ENCODE measurements at places on chromosomes 3 and 15.

GRCh38 chr15:35308802-35309201 is 223.7 kb upstream of the NANOGP8 start:
- DNase-seq = no peak

DNA sequence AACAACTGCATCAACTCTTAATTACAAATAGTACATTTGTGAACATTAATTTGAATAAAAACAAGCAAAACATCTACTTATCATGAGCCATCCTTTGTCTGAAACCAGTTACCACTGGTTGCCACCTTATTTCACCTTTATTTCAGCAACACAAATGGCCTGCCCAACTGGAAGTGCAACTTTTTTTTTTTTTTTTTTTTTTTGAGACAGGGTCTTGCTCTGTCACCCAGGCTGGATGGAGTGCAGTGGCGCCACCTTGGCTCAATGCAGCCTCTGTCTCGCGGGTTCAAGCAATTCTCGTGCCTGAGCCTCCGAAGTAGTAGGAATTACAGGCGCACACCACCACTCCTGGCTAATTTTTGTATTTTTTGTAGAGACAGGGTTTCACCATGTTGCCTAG is 13.1 kb downstream of the WDR82 start:
- DNase-seq = no peak

- DNase-seq = no peak
Observed at GRCh38 chr15:70799667-70800450, 36.5 kb upstream of the UACA start.

DNA sequence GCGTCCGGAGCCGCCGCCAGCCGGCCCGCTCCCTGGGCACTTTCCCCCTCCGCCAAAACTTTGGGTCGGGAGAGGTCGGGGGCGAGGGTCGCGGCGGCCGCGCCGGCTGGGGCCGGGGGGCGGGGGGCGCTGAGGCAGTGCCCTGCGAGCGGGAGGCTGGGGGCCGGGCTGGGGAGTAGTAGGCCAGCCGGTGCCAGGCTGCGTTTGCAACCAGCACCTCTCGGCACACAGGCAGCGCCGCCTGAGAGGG is 452 bp downstream of the BBX start:
- no peak for DNase-seq

- DNase-seq = peak; percentile 84
Observed at GRCh38 chr15:72319985-72320671, at the start of gene CELF6. CELF6 (minus strand) TSS chr15:72320157; CDS start chr15:72319874, 283 bp downstream.

- no peak for DNase-seq
Observed at GRCh38 chr3:139309061-139309591, 34.7 kb upstream of the MRPS22 start.

- peak; percentile 91 for DNase-seq
Observed at GRCh38 chr3:133927540-133928066, 31.9 kb upstream of the RAB6B start.

DNA sequence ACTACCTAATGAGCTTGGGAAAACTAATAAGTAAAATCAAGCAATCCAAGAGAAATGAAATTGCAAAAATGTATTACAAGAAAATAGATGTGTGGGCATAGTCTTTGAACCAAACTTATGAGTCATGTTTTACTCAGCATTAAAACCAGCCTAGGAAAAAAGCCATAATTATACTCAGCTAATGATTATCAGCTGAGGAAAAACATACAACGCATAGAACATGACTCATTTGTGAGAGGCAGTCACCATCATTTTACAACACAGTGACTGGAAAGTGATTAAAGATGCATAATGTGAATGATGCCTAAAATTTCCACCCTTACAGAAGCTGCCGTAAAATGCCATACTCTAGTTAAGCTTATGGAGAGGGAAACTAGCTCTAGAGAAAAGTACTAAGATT is 238.0 kb upstream of the EOMES start:
- DNase-seq = no peak

DNA sequence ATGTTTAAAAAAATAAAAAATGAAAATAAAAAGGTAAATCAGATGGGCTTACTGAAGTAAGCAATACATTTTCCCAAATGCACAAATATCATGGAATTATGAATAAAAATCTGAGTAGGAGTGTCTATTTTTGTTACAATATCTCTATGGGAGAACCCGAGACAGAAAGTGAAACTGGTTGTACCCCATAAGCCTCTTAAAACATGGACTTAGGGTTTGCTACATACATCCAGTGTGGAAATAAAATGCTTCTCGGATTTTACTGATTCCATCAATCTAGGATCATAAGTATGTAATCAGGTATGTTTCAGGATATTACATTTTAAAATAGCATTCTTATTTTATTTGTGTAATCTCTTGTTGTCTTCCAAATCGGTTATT is 177.8 kb upstream of the CDIN1 start:
- DNase-seq = no peak

GRCh38 chr3:147412261-147412916 is 3.2 kb downstream of the ZIC1 start:
- DNase-seq = no peak

GRCh38 chr15:34358367-34358766 is 8.6 kb downstream of the LPCAT4 start:
- DNase-seq = no peak

- DNase-seq = no peak
Observed at GRCh38 chr3:86961297-86961696, 29.7 kb downstream of the VGLL3 start.

DNA sequence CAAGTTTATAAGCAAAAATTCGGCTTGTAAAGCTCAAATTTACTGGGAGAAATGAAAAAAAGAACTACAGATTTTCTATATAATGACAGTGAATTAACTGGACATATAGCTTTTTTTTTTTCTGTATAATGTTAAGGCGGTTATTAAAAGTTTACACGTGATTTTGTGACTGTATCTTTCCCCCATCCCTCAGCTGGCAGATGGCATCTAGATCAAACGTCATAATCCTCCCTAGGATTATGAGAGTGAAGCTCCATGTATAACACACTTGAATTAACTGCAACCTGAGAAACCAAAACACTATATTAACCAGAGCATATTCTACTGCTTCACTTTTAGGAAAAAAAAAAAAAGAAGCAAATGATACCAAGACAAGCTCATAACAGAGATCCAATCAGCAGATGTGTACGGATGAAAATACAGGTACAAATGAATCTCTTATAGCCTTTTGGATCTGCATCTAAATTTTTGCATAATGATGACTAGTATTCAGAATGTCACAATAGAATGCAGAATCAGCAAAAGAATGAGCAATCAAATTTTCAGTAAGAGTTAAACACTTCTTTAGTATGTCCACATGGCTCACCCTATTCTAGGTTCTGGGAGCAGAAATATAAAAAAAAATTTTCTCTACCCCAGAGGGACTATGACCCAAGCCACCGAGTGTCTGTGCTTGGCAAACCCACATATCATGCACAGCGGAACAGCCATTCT is 12.4 kb downstream of the MOBP start:
- DNase-seq = no peak

GRCh38 chr15:25242957-25243799 is 195.6 kb downstream of the UBE3A start:
- peak; percentile 18 for DNase-seq

DNA sequence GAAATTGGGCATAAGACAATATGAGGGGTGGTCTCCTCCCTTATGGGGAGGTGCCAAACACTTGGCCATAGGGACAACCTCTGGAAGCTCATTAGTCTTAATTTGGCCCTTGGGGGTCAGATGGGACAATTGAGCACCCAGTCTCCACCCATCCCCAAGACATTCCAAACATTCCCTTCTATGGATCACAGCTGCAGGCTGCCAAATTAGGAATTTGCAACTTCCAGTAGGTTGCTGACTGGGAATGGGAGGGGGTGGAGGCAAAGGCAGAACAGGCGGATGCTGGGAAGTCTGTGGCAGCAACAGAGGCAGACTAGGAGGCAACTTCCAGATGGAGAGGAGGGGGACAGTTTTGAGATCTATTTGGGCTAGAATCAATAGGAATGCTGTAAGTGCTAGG is 1.4 kb upstream of the PDHB start:
- no peak for DNase-seq

DNA sequence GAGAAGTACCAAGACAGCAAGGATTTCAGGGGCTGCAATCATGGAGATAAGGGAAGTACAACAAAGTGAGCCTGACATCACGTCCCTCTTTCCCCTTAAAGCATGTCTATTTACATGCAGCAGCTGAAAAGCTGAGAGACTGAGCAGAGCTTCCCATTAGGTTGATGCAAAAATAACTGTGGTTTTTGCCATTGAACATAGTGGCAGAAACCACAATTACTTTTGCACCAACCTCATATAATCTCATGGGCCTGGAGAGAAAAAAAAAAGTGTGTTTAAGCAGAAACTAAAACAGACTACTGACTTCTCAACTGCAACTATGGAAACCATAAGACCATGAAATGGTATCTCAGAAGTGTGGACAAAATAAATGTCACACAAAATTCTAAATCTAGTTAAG is 48.3 kb downstream of the CCDC12 start:
- no peak for DNase-seq

DNA sequence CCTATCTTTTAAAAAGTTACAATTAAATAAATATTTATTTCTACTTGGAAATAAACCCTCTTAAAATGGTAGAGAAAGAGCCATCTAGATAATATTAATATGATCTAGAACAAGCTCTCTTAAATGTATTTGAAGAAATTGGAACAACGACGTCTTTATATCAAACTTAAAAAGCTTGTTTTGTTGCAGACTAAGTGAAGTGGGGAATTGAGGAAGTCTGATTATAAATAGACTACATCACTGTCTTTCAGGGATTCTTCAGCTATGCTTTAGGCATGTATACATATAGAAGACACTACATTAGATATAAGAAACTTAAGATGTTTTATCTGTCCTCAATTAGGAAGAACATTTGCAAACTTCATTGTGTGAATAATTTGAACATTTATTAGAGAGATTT is 1.8 kb downstream of the BCHE start:
- no peak for DNase-seq

- DNase-seq = no peak
Observed at GRCh38 chr15:92385096-92385495, 8.6 kb upstream of the ST8SIA2 start.

- DNase-seq = peak; percentile 6
Observed at GRCh38 chr15:63387748-63388493, 6.3 kb upstream of the CA12 start.

- no peak for DNase-seq
Observed at GRCh38 chr3:131819381-131820055, 215.3 kb downstream of the CPNE4 start.

DNA sequence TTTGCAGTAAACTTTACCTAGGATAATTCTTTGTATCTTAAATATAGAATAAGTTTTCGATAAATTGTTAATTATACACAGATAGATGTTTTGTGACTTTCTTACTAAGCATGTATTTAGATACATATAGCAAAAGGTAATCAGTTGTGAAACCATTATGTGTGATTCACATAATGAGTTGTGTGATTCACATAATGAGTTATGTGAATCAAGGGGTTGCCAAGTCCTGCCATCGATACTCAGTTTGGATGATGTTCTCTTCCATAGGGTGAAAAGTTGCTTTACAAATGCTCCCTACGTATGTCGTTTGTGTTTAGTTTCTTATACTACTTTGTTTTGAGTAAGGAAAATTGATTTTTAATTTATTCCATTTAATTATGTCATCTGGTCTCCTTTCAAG is 682.1 kb downstream of the MECOM start:
- DNase-seq = no peak

DNA sequence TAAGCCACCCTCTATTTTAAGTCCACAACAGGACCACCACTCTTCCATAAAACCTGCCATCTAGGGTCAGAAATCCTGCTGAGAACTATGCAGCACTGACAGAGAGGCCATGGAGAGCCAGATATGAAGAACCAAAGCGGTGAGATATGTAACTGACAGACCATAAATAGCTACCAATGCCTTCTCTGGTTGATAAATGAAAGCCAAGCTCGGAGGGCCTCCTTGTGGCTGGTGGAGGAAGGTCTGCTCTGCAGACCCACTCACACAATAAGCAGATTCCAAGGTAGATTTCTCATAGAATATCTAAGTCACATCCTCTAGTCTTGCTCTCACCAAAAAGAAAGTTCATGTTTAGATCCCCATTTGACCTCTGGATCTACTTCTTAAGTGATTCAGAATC is 38.9 kb downstream of the RYK start:
- DNase-seq = no peak

- no peak for DNase-seq
Observed at GRCh38 chr15:91102546-91103330, 2.7 kb downstream of the SV2B start.

DNA sequence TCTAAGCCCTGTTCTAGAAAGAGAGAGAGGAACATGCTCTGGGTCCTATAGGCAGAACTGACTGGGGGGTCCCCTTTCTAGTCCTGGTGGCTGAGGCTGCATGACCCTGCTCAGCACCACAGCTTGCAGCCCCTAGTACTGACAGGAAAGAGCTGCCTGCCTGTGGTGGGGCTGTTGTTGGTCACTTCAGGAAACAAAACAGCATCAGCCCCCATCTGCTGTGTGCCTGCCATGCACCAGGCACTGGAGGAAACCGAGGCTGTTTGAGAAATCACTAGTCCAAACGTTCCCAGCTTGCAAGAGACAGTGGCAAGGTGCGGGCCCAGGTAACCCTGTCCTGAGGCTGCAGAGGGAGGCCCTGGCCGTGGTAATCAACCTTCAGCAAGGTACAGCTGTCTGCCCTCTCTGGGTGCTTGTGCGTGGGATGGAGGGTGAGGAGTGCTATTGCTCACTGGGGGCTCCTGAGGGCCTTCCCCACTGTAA is 90.6 kb downstream of the IQSEC1 start:
- no peak for DNase-seq

DNA sequence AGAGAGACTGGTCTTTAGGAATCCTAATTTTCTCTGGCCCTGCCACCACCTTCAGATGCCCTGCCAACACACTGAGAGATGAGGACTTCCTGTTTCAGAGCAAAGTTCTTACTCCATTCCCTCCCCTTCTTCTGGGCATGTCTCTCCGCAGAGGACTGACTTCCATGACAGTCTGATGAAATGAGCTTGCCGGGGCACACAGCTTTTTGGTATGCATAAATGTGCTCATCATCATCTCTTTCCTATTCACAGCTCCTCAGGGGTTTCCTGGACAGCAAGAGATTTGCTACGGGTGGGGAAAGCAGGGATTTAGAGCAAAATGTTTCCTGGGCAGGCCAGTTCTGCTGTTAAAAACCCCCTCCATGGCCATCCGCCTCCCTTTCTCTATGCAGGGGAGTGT is 27.6 kb upstream of the SEMA6D start:
- DNase-seq = no peak

- no peak for DNase-seq
Observed at GRCh38 chr3:131007782-131008181, 18.8 kb downstream of the ASTE1 start.

GRCh38 chr3:101362406-101362805 is 42.0 kb upstream of the IMPG2 start:
- no peak for DNase-seq

- no peak for DNase-seq
Observed at GRCh38 chr15:49187549-49188245, 17.6 kb downstream of the GALK2 start.

DNA sequence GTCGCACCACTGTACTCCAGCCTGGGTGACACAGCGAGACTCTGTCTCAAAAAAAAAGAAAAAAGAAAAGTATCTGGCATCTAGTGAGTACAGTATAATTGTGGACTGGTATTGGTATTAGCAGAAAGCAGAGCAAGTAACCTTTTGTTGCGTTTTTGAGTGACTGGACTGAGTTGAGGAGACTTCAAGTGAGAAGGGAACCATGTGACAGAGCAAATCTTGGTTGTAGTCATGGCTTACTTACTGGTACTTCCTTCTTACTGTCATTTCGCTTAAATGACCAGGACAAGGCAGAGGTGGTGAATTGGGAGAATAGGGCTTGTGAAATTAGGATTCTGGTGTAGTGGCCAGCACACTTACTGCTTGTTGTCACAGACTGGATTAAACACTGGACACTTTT is 20.6 kb downstream of the RTF1 start:
- DNase-seq = no peak
